ENCODE measurements at places on chromosomes 13 and 19.

- no peak for DNase-seq
Observed at GRCh38 chr19:6064336-6065073, 45.8 kb downstream of the RFX2 start.

- DNase-seq: no peak
Observed at GRCh38 chr13:27128825-27129627, 42.6 kb downstream of the USP12 start.

GRCh38 chr19:48085076-48085475 lies 25.5 kb downstream of the PLA2G4C start:
- no peak for DNase-seq

DNA sequence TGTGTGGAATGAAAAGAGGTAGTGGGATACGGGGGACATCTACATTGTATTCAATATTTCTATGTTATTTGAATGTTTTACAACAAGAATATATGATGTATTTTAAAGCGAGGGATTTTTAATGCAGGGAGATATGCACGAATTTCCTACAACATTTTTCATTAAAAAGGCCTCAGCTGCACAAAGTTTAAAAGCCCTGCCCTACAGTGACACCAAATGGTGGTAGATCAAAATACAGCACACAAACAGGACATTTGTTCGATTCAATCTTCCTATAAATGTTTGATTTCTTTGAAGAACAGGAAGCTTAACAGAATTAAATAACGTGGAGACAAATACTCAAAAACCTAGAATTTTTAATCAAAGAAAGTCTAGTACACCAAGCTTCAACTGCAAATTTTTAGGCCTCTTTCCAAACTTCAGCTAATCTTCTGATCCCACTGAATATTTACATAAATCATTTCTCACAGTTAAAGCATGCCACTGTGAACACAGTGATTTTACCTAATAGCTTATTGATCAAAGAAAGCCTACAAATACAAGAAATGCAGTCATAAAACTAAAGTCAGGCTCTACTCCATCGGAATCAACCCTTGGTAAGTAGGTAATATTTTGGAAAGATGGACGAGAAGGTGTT lies 257.2 kb downstream of the DIAPH3 start:
- no peak for DNase-seq

GRCh38 chr13:39641645-39642044 lies 13.8 kb upstream of the COG6 start:
- DNase-seq: no peak

DNA sequence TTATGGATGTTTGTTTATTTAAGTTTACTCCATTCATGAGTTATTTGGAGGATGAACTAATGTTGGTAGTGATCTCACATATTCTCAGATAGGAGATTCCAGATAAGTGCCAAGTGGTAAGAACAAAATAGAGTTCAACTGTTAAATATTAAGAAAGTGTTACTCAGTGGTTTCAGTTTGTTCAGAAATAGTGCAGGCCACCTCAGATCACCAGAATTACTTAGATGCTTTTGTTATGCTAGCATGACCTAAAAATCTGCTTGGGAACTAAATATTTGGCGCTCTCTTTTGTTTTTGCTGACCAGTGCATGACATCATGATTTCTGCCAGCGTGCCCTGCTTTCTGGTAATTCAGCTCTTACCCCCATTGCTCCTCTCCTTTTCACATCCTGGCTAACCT lies 15.6 kb downstream of the CLDN10 start:
- DNase-seq: no peak

DNA sequence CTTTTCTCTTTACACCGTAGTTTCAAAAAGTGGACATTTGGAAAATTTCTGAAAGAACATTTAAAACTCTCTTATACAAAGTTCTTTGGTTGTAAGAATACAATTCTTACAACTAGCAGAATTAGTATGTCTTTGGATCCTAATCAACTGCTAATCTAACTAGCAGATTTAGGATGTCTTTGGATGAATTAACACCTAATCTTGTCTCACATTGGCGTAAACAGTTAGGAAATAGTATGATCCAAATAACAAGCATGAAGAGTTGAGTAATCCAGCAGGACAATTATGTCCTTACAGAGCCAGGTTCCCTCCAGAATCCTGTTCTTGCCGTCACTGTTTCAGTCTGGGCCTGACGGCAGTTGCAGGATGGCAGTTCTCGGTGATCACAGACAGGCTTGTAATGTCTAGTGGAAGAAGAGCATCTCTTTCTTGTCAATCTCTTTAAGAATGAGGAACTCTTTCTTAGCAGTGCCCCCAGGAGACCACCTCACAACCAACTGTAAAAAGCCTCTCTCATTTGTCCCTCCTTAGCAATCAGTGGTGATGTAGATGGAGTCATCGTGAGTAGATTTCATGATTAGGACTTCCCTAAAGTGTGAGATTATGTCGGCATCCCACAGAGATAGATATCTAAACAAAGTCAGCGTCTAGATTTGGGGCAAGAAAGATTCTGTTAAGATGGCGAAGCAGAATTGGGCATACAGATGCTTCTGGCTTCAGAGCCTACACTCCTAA lies 5.7 kb upstream of the TNFSF13B start:
- DNase-seq: no peak

DNA sequence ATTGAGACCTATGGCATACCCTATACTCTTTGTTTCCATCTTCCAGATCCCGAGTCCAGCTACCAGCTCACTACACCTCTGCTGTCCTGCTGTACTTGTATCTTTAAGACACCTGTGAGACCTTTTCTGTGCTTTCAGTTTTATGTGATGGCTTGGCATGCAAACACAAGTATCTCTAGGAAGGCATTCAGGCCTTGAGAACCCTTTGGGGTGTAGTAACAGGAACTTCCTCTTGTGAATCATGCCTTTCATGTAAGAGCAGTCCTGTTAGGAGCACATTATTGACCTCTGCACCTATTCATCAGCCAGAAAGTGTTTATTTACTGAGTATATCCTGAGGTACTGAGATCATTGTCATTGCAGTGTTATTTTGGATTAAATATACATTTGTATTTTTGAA lies 87.0 kb upstream of the HTR2A start:
- no peak for DNase-seq

- no peak for DNase-seq
Observed at GRCh38 chr13:31175847-31176532, 14.3 kb upstream of the HSPH1 start.
